Pericardium fibroblast (primary cell): ENCODE measurements at places on chromosomes 7 and 10. TPM values are rescaled to one million over a fixed set of nuclear protein-coding genes. Genes with fewer than 3 reads are reported as not detected.

Gene SAMD8
- 16.2 and 17.6 TPM in 2 replicates for total RNA-seq

Gene SMKR1
- total RNA-seq, result not detected in 2 replicates

Gene LIPM
- 0.34 TPM in 1 of 2 replicates, not detected in the other for total RNA-seq

Gene RELN
- total RNA-seq, result under 0.01 and 1.6 TPM in 2 replicates

Gene OGDH
- 37.4 and 53.9 TPM in 2 replicates for total RNA-seq

Gene TMEM184A
- total RNA-seq, result not detected in 2 replicates

Gene GIMAP7
- not detected in 2 replicates for total RNA-seq

Gene SFXN2
- 0.68 and 4.3 TPM in 2 replicates for total RNA-seq

Gene TCTN3
- 36.3 and 45.4 TPM in 2 replicates for total RNA-seq

Gene CRYGN
- total RNA-seq, result under 0.01 TPM in 1 of 2 replicates, not detected in the other
